ENCODE measurements at places on chromosomes 4 and X. TPM values are rescaled to one million over a fixed set of nuclear protein-coding genes. Genes with fewer than 3 reads are reported as not detected.

DNA sequence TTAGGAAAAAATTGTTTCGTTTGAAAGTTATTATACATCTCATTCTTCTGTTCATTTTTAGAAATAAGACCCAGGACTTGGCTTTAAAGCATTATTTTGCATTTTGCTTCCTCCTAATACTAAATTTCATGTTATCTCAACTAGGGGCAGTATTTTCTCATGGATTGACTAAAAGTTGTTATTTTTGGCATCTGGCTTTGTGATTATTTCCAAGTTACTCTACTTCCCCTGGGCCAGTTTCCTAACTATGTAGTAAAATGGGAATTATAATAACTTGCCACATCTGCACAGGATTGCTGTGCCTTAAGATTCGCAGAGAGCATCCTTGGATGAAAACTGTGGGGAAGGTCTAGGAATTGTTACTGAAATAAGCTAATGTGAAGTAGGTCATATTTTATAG, 3.0 kb downstream of the RBPJ start:
- DNase-seq = no peak

PDZD11 gene
- total RNA-seq = 33.7 TPM

USP17L30 gene
- total RNA-seq = not detected

DNA sequence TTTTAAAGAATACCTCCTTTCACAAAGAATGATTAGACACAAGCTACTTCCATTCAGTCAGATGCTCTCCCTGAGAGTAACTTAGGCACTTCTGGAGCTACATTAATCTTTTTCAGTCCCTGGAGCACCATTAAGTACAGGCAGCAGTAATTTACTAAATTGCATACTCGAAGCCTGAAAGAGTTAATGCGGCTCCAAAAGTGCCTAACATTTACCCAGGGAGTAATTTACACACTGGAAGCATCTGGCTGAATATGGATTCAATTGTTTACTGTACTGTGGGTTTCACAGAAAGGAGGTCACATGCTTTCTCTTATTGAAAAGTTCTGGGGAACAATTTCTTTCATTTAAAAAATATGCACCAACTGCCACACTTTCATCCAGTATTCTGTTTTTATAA, 260.8 kb upstream of the TENM3 start:
- no peak for DNase-seq

DNA sequence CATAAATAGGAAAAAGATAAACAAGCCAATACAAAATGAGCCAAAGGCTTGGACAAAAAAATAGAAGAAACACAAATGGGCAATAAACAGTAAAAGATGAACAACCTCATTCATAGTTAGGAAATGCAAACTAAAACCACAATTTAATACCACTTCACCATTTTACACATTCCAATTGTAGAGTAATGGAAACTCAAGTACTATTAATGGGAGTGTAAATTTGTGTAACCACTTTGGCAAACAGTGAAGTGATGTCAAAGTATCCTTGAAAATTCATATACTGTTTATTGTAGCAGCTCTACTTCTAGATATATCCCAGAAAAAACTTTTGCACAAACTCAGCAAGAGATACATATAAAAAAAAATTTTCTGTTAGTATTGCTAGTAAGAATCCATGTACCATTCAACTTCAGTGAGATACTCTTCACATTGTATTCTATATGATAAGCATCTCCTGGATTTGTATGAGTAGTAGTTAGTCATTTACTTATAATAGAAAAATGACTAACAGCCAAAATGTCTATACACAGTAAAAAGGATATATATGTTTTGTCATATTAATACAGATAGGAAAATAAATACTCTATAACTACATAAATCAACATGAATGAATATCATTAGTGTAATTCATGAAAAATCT, 229.8 kb downstream of the DKK2 start:
- DNase-seq = no peak

SMIM10 gene
- 5.3 TPM for total RNA-seq

DNA sequence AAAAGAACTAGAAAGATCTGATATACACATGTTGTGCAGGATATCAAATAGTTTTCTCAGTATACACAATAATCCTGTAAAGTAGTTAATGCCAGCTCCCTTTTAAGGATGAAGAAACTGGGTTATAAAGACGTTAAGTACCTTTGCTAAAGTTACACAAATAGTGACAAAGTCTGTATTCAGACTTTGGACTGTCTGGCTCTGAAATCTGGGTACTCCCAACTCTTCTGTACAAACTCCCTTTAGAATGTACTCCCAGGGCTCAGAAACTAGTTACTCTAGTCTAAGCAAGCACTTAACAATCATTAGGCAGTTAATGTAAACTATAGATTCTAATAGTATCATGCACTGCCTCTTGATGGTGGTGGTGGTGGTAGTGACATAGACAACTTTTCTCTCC, 7.2 kb downstream of the GPRASP3 start:
- DNase-seq = no peak

RHOH gene
- 0.67 TPM for total RNA-seq

GRCh38 chrX:19792412-19792811, 95.0 kb downstream of the SH3KBP1 start:
- DNase-seq = no peak

GRCh38 chr4:116070283-116070682, 956.9 kb upstream of the NDST4 start:
- DNase-seq = no peak

GRCh38 chrX:9108054-9108453, 74.1 kb upstream of the FAM9B start:
- DNase-seq = no peak

GRCh38 chr4:26083987-26084386, 170.0 kb downstream of the SMIM20 start:
- DNase-seq = no peak

DNA sequence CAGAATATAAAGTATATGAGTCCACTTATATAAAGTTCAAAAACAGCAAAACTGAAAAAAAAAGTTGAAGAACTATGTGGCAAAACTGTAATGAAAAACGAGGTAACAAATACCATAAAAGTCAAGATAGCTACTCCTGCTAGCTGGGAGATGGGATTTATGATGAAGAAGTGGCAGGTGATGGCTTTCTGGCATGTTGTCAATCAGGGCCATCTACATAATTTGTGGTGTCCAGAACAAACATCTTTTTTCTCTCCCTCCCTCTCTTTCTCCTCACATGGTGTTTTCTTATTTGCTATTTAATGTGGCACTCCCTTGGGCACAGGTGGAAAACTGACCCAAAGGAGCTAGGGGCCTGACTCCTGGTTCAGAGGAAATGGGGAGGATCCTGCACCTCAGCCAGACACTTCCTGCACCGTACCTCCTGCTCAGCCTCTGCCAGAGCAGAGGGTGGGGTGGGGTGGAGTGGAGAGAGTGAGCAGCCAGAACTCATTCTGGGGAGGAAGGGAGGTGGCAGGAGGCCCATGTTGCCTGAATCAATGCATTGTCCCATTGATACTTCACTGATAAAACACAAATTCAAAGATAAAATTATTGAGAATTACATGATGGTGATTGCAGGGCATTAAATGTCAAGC, 5.3 kb upstream of the SAP30 start:
- no peak for DNase-seq

DNA sequence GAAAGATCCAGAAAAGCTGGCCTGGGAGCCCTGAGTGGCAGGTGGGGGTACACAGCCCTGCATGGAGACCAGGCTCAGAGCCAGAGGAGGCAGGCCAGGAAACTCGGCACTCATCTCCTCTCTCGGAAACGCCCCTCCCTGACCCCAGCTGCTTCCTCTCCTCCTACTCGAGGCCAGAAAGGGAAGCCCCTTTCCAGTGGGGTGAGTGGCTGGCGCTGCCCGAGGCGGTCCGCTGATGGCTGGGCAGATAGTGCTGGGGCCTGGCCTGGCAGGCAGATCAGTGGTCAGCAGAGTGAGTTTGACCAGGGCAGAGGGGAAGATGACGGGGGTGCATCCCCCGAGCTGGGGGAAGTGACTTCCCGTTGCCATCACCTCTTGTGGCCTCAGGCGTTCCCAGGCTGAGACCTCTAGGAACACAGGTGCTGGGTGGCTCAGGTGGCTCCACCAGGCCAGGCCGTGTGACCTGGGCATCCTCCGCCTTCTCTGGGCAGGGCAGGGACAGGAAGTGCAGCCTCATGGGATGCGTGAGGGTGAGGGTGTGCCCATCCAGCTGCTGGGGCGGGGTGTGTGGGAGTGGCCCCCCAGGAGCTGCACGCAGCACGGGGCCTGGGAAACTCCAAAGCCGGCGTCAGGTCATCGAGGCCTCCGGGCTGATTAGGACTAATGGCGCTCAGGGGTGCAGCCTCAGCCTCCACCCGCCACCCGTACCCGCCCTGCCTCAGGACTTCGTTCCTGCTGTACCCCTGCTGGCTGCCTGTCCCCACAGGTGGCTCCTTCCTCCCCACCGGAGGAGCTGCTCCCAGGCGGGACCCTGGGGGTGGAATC, 5.7 kb downstream of the SH3BP2 start:
- peak; percentile 83 for DNase-seq

RHOXF1 gene
- not detected for total RNA-seq

GRCh38 chrX:13377550-13377934, 57.7 kb upstream of the ATXN3L start:
- DNase-seq = no peak

SYN1 gene
- 9.4 TPM for total RNA-seq

DNA sequence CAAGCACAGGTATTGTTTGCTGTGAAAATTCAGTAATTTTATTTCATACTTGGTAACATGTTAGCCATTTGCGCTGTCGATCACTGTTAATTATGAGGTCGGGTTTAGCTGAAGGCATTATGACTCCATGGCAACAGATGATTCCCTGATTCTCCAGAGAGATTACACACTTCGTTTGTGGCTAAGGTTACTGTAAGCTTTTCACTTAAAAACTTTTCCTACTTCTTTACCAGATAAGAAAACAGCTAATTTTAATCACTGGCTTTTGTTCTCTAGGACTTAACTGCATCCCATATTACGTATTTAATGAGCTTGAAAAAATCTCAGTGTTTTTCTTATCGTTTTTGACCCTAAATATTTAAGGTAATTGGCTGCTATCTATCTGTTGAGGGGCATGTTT, 2.1 kb downstream of the GSTCD start:
- no peak for DNase-seq

DNA sequence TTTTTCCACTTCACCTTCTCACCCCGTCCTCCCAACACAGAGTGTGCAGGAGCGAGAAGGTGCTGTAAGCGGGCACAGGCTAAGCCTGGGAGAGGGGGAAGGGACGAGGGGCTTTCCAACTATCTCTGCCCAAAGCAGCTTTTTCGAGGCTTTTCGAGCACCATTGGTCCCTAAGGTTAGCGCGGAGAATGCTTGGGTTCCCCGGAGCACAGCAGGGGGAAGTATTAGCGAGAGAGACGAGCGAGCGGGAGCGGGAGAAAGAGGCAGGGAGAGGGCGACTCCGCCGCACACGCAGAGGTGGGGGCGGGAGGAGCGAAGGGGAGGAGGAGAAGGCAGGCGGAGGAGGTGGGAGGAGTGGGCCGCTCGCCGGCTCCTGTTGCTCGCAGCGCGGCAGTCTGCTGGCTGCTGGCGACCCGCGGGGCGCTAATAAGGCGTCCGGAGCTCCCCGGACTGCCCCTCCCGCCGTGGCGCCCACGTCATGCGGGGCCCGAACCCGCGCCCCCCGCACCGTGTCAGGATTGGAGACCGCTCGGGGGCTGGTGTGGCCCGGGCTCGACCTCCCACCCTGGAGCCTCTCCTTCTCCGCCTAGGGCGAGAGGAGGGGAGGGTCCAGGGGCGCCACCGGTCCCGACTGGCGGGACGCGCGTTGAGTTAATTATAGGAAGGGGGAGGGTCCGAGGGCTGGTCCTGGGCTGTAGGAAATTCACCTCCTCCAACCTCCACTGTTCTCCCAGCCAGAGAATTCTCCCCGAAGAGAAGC, at the start of gene ADAMTS3:
TSS of gene ADAMTS3 (minus strand) at position 263 of the 760 bp plus-strand sequence. CDS start 459 bp downstream, outside the sequence.
- DNase-seq = peak; percentile 77

- no peak for DNase-seq
These were observed 81.5 kb downstream of the HUWE1 start for GRCh38 chrX:53605004-53605403.

DNA sequence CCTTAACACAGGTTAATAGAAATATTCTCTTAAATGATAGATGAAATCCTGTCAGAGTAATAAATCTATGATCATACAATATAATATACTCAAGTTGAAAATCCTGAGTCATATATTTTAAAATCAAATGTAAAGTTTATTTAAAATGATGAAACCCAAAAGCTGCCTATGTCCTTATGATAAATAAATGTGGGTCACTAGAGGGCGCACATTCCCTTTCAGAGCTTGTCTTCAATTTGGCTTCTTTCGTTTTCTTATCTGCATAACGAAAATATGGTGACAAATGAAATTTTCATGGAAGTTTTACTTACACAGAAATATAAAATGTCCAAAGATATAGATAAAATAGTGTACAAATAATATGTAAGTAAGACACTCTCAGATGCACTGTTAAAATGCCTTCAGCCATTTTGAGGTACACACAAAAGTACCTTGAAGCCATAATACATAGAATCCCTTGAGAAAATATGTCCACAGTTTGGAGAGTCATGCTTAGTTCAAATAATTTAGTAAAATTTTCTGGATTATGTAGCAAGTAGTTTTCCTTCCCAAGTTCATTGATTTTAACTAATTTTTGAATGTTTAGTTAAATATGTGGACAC, 680.4 kb downstream of the DMD start:
- no peak for DNase-seq

DNA sequence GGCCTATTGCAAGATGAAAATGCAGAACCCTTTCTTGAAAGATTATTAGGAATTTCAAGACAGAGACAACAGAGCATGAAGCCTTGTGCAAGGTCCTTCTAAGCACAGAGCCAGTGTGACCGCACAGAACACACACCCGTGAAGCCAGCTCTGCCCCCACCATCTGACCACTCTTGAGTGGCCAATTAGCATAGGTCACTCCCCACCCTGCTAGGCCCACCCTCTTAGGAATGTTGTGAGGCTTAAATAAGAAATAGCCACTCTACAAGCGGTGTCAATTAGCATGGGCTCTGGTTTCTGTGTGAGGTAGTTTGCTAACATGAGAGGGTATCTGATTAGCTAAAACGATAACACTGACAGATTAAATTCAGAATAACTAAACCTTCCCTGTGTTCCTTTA, 152.9 kb downstream of the PTTG2 start:
- no peak for DNase-seq

MEPE gene
- not detected for total RNA-seq

CXCL3 gene
- total RNA-seq = 1.3 TPM

DNA sequence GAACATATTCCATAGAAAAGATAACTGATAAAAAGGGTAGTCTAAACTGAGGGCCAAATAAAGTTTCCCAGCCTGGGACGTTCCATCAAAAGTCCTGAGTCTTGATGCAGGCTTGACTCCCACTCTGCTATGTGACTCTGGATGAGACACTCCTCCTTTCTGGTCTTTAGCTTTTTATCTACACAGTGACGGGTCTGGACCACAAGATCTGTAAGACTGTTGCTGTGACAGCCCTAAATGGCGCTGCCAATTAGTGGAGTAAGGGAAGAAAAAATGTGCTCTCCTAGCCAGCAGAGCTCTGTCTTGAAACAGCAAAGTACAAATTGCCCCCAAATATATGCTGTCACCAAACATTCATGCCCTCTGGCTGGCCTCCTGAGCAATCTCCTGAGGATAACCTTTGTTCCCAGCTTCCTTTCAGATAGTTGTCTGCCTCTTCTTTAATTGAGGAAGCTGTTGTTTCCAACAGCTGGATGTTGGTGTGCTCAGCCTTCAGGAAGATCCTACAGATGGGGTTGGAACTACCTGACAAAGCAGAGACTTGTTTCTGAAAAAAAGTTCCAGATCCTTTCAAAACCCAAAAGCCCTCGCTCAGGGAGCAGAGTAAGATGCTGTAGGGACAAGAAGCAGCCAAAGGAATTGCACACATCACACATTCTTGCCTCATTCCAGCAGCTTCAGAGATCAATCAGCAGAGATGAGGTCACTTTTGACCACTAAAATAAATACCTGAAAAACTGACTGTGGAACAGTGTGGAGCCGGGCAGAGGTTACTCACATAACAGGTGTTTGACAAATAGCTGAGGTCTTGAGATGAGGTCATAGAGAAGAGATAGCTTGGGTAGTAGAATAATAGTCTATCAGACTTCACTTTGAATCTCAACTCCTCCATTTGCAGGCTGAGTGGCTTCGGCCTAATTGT, 383.4 kb upstream of the FGF13 start:
- DNase-seq = no peak
